ENCODE measurements at places on chromosomes 2 and 18.

- DNase-seq: no peak
Observed at GRCh38 chr2:142220901-142221300, 90.1 kb upstream of the LRP1B start.

- DNase-seq: no peak
Observed at GRCh38 chr2:191951832-191952231, 104.9 kb upstream of the CAVIN2 start.

- no peak for DNase-seq
Observed at GRCh38 chr2:226403369-226403768, 396.3 kb downstream of the IRS1 start.

- no peak for DNase-seq
Observed at GRCh38 chr2:55236992-55237543, 4.6 kb downstream of the RPS27A start.

- DNase-seq: peak; percentile 67
Observed at GRCh38 chr2:98637401-98638147, 29.2 kb downstream of the UNC50 start.

GRCh38 chr2:160333324-160334027 lies 133.4 kb upstream of the ITGB6 start:
- no peak for DNase-seq

GRCh38 chr2:232633413-232634205 lies at the start of gene EFHD1:
Gene EFHD1 (plus strand): TSS chr2:232633604. CDS start chr2:232633705, 101 bp downstream.
- DNase-seq: no peak

DNA sequence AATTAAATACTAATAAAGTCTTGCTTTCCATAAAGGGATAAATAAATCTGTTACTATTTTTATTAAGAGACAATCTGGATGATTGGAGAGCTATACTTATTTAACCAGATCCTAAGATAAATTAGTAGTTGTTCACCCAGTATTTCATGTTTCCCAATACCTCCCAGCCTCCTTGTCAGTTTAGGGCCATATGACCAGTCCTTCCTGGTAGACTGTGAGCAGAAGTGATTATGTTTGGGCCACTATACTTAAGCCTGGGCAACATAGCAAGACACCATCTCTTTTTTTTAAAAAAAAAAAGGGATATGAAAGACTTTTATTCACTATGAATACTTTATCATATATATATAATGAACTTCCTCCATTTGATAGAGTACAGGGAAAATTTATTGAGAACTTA lies 48.8 kb upstream of the PPM1B start:
- no peak for DNase-seq

- no peak for DNase-seq
Observed at GRCh38 chr2:137942833-137943677, 21.2 kb upstream of the HNMT start.

DNA sequence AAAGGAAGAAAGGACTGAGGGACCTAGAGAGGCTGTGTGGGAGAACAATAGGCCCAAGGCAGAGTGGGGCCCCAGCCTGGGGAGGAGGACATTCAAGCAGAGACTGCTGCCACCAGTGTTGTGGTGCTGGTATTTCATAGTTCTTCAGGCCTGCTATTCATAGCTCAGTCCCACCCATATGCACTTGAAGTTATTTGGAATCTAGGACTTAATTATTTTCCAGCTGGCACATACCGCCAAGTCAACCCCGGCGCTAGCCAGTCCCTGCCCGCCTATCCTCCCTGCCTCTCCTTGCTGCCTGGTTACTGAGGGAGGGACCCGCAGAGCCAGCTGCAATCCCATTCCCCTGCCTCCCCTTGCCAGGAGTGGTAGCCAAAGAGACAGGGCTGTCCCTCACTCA lies 141.2 kb downstream of the CABLES1 start:
- DNase-seq: no peak

All from GM12878 (cell line).